ENCODE measurements at places on chromosomes 12 and 14.
A peak's percentile ranks its signal among the peaks of the same experiment; 100 is the strongest.

- no peak for DNase-seq
Observed at GRCh38 chr12:6936194-6936635, 7.4 kb upstream of the RNU7-1 start.

- DNase-seq, result no peak
Observed at GRCh38 chr12:83664650-83665049, 977.9 kb downstream of the TMTC2 start.

GRCh38 chr12:83320350-83320749 is 633.6 kb downstream of the TMTC2 start:
- DNase-seq, result no peak

DNA sequence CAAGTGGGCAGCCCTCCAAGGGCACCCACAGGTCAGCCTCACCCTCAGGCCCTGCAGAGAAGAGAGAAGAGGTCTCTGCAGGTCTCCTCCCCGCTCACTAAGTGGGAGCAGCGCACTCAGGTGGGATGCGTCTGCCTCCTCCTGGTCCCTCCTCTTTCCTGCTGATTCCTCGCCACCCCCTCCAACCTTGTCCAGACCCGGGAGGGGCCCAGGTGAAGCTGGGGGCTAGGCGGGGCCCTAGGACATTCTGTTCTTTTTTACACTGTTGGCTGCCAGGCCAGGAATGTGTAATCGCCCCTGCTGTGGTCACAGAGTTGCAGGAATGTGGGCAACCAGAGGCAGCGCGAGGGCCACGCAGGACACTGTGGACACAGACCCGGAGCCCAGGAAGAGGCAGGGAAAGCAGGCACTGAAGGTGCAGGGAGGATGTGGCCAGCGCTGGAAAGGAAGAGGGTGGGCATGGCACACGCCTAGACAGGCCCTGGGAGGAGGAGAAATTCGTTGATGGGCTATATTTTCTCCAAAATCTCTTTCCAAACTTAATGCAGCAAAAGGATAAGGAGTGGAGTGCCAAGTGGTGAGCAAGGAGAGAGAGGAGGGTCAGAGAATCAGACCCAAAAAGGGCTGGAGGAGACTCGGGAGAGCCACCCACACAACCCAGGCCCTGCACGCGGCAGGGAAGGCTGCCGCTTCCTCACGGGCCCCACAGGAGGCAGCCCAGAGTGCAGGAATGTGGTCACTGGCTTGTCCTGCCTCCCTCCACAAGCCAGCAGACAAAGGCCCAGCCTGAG is 911 bp upstream of the SCNN1A start:
- no peak for DNase-seq

- no peak for DNase-seq
Observed at GRCh38 chr14:43215524-43215923, 1291.6 kb downstream of the FSCB start.

GRCh38 chr12:97960741-97961608 is 498.4 kb downstream of the RMST start:
- no peak for DNase-seq

DNA sequence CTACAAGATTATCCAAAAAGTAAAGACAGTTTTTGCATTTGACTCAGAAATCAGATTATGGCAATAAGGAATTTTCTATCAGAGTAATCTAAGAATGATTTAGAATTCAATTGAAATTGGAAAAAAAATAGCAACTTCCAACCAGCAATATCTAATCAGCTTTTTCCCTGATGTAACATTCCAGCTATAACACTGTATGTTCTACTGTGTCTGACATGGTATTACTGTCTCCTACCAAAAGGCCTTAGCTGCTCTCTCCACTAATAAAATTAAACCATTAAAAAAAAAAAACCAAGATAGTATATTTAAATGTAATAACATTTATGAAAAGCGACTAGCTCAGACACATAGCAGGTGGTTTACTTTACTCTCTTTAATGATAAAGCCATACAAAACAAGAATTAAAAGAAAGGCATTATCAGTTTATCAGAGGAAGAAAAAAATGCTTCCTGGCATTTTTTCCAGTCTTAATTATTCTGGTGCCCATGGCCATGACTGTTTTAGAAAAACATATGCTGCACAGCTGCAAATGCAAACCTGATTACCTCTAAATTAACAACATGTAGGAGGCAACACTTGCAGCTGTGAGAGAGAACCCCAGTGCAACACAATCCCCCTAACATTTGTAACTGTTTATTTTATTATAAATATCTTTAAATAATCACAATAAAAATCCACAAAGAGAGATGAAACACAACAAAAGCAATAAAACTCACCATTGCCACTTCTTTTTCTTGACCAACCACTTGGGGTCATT is 28.8 kb downstream of the PHLDA1 start:
- no peak for DNase-seq

GRCh38 chr14:79036441-79036840 is 866.3 kb downstream of the NRXN3 start:
- no peak for DNase-seq

GRCh38 chr12:108046135-108046534 is 83.0 kb upstream of the WSCD2 start:
- no peak for DNase-seq

DNA sequence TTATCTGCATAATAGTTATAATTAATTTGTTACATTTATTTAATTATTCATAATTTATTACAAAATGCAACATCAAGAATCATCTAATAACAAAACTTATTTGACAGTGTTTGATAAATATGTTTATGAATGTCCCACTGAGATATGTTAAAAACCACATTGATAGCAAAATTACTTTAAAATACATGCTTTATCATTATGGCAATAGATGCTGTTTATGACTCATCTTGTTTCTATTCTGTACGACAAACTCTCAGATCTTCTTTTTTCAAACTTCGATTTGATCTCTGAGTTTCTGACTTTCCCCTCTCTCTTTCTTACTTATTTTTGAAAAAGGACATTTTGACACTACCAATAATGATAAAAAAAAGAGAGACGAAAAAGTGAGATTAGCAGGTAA is 56.8 kb upstream of the LRRK2 start:
- no peak for DNase-seq

GRCh38 chr14:51847489-51847796 is 13.0 kb upstream of the GNG2 start:
- DNase-seq, result no peak

- no peak for DNase-seq
Observed at GRCh38 chr12:25041006-25041741, 92.3 kb upstream of the BCAT1 start.

DNA sequence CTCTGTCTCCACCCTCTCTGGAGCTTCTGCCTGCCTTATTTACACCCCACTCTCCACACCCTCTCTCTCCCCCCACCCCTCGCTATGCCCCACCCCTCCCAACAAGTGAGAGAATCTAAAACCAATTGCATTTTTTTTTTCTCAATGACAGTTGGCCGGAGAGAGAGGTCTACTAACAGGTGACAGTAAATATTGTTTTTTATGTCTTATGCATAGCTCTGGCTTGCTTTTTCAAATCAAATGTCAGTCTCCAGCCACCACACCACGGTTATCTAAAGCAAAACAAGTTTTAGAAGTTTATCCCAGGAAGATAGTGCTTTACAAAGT is at the start of gene KCNC2:
Gene KCNC2 (minus strand): TSS at position 28 of the 327 bp plus-strand sequence.
- DNase-seq, result no peak

DNA sequence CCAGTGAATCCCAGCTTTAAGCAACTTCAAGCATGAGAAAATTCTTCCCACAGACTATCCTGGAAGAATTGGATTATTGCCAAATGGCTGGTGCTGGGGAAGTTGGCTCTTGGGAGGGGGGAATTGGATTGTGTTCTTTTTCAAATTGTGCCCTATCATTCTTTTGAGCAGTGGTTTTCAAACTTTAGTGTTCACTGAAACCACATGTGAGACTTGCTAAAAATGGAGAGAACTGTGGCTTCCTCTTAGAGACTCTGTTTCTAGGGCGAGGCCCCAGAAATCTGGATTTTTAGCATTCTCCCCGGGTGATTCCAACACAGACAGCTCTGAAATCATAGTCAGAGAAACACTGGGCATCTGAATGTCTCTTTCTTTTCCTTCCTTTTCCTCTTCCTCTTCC is 14.3 kb upstream of the OTUB2 start:
- peak; percentile 29 for DNase-seq

DNA sequence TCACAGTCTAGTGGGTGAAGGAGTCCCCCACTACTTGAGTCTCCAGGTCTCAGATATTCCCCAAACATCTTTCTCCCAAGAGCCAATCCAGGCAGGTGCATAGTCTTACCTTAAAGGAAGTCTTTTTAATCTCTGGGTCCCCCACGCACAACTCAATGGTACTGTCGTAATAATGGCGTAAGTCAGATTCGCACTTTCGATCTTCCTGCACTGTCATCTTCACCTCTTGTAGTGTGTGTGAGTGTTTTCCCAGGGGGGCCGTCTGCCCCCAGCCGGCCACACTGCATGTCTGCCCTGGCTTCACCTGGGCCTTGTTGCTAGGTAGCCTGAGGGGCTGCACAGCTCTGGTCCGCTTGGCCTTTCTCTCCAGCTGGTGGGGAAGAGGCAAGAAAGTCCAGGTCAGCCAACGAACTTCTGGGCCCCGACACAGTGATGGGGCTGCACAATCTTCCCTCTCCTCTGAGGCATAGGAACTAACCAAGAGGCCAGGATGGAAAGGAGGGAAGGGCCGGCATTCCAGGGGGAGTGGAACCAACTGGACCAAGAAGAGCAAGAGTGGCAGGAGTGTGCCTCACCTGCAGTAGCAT is 2.1 kb downstream of the GZMB start:
- no peak for DNase-seq

DNA sequence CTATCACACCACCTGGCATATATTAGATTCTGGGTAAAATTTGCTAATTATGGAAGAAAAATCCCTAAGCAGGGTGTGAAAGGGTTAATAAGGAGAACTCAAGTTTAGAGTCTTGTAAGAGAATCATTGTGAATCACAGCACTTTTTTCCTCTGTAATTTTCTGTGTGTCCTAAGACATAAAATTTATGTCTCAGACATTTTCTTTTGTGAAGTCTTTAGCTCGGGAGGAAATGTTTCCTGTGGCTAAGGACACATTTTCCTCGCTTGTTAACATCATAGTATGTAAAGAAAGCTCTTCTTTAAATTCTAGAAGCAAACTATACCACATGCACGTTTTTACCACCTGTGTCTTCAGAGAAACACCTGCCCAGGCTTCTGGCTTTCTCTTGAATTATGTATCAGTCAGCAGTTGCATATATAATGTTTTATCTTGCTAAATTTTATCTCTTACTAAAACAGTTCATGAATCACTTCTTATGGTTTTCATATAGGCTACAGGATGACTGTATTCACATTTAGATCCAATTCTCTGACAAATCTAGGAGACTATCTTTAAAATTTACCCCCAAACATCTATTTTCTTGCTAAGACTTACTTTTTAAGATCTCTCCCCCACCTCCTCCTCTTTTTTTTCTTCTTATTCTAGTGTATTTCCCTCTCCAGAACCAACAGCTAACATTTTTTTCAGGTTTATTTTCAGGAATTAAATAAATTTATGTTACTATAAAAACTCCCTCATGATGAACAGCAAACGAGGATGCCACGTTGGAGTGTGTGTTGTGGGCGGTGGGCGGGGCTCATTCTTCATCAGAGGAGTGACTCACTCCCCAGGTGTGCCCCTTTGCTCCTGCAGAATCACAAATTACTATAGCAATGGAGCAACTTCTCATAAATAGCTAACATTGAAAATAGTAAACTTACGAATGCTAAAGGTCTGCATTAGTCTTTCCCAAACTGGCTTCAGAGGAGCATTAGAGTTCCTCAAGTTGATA is 11.6 kb upstream of the CSRP2 start:
- DNase-seq, result no peak

DNA sequence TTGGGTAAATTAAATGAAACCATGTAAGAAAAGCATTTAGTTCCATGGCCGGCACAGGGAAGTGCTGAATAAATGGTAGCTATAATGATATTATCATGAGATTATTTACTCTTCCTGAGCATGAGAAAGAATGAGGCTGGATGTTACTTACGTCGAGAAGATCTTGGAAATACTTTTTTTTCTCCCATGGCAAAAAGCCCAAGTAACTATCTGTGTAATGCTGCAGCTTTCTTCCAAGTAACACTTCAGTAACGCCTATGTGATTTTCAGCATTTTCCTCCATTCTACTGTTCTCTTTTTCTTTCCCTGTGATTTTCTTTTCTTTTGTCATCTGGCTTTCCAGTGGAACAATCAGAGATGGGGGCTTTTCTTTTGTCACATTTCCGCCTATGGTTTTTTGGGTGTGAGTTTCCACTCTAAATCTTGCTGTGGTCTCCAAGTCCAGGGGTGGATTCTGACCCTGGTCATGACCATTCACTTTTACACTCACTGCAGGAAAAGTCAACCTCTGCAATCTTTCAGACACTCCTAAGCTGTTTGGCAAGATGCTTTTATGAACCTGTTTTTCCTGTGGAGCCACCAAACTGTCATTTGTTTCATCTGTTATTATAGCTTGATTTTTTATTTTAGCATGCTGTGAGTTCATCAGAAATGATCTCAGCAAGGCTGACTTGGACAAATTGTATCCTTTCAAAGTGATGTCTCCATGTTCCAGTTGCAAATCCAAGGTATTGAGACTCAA is 25.0 kb upstream of the SYCP3 start:
- DNase-seq, result no peak

DNA sequence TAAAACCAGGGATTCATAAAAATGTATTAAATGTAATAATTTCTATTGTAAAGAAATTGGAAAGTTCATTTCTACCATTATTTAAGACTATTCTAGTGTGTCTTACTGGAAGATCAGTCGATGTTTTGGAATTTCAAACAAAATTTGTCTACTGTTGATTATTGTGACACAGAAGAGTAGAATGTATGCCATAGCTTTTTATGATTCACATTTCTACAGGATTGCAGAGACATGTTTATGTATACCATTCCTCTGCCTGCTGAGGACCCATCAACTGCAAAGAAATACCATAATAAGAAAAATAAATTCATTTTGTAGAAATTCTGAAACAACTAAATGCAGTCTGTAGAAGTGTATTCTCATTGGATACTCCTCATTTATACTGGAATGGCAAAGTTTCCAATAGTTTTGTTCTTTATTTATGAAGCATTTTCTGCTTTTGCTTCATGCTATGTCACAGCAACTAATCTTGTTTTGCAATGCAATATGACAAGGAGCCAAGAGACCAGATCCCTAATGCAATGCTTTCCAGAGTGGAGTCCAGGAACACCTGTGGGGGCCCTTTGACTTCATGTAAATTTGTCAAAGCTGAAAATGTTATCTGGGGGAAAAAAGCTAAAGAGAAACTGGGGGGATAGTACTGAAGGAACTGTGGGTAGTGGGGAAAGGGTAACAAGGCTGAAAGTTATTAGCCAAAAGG is 172.9 kb upstream of the LRIG3 start:
- no peak for DNase-seq

- DNase-seq, result no peak
Observed at GRCh38 chr14:103932791-103933490, 4.7 kb downstream of the TDRD9 start.

DNA sequence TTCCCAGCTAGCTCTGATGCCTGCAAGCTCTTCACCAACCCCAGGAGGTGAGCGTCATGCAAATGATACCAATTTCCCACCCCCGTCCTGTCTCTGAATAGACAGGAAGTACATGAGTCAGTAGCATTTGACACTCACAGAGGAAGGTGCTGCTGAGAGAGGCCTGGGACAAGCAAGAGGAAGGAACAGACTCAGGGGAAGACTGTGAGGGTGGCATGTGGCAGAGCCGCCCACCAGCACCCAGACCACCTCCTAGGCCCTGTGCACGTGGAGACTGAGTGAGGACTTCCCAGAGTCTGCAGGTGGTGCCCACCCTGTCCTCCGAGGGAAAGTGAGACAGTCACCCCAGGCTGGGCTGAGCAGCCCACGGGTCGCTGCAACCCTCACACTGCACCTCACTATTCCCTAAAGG is 199.5 kb upstream of the SFSWAP start:
- no peak for DNase-seq

- DNase-seq, result no peak
Observed at GRCh38 chr14:102138961-102139285, 774 bp upstream of the WDR20 start.

- no peak for DNase-seq
Observed at GRCh38 chr12:26037615-26038220, 79.2 kb downstream of the RASSF8 start.

Data from GM04503 (cell line).